ENCODE measurements at places on chromosomes 6 and 20.

GRCh38 chr6:33610779-33611732, 10.1 kb upstream of the ITPR3 start:
- peak overlapping the region; percentile 3 for H3K27ac ChIP-seq
- H3K4me3 ChIP-seq = no peak overlapping the region

- no peak overlapping the region for H3K27ac ChIP-seq
- no peak overlapping the region for H3K4me3 ChIP-seq
- DNase-seq = no peak
- H3K27me3 ChIP-seq = no peaks in the 10 kb centered on the region
- no peaks in the 10 kb centered on the region for H3K4me1 ChIP-seq
These were observed 37.9 kb upstream of the FUCA2 start for GRCh38 chr6:143549221-143549948.

DNA sequence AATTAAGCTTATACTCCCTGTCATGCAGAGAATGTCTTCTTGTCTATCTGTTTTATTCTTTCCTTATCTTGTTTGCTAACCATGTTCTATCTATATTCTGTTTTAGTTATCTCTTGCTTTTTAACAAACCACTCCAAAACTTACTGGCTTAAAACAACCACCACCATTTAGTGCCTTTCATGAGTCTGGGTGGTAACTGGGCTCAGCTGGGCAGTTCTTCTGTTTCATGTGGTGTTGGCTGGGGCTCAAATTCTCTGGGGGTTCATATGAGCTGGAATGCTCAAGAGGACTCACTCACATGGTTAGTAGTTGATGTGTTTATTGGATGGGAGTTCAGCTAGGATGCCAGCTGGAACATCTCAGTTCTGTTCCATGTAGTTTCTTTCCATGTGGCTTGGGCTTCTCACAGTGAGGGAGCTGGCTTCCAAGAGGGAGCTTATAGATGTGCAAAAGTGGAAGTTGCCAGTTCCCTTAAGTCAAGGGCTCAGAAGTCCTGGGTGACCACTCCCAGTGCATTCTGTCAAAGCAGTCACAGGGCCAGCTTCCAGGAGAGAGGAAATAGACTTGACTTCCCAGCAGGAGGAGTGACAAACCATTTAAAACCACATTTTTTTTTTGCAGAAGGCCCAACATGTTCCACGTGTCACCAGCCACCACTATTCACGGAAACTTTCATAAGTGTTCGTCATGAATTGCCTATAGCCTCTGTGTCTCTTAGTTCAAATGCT, 70.4 kb downstream of the PLCB4 start:
- H3K27me3 ChIP-seq = no peaks in the 10 kb centered on the region
- no peaks in the 10 kb centered on the region for H3K36me3 ChIP-seq
- H3K4me3 ChIP-seq = no peak overlapping the region
- no peak for DNase-seq

DNA sequence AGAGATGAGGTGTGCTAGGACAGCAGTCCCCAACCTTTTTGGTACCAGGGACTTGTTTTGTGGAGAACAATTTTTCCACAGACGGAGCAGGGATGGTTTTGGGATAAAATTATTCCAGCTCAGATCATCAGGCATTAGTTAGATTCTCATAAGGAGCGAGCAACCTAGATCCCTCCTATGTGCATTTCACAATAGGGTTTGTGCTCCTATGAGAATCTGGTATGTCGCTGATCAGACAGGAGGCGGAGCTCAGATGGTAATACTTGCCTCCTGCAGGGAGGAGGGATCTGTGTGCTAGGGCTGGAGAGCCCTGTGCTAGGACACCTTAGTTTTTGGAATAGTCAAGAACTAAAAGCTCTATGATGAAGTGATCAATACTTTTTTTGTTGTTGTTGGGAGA, 2.5 kb downstream of the SMIM13 start:
- no peak overlapping the region for H3K27ac ChIP-seq
- no peaks in the 10 kb centered on the region for H3K36me3 ChIP-seq
- H3K4me1 ChIP-seq = peaks cover 14% of the 10 kb centered on the region
- peak; percentile 28 for DNase-seq
- H3K4me3 ChIP-seq = no peak overlapping the region
- no peaks in the 10 kb centered on the region for H3K27me3 ChIP-seq

DNA sequence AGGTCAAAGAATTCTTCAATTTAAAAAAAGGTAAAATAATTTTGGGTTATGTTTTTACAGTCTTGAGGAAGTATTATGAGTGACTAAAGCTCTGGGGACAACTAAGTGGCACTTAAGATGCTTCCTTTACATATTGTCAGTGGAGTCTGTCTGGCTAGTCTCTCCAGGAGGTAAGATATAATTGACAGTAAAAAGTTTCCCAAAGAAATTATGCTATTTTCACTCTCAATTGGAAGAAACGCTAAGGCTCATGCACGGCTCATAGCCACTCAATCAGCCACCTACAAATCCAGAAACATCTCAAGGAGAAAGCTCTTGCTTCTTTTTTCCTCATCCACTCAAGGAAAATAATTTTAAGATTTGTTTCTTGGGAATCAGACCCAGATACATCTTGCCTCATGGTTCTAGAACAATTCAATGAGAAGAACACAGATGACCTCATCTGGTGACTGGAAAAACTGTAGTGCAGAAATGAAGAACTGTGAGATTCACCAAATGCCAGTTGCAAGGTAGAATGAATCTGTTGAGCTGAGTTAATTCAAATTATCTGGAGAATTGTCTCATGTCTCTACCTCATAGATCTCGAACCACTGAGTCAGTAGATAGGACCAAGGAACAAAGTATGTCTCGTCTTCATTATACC, 252.9 kb downstream of the TPBG start:
- H3K4me3 ChIP-seq = no peak overlapping the region
- no peaks in the 10 kb centered on the region for H3K27me3 ChIP-seq
- no peak for DNase-seq
- no peak overlapping the region for H3K27ac ChIP-seq

Measured in transverse colon (tissue), 4 donors.